ENCODE measurements at places on chromosomes 5 and 9. TPM values are rescaled to one million over a fixed set of nuclear protein-coding genes. Genes with fewer than 3 reads are reported as not detected.

Gene IL3
- not detected for total RNA-seq

Gene CTXN3
- not detected for total RNA-seq

Gene SHOC1
- total RNA-seq = 0.25 TPM

DNA sequence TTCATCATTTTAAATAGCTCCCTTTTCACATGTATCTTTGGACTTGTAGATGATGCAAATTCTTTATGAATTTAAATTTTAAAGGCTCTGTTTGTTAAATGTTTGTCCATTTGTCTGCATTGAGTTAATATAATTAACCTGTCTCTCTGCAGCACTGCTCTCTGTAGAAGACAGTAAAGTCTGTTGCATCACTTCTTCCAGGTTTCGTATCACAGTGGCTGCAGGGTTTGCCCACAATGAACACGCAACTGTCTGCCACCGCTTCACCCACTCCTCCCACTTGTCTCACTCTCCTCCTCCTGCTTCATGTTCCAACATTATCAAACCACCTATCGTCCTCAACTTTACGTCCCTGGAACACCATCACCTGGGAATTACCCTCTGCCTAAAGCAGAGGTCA, 231.3 kb upstream of the SLC30A5 start:
- no peak for DNase-seq

DNA sequence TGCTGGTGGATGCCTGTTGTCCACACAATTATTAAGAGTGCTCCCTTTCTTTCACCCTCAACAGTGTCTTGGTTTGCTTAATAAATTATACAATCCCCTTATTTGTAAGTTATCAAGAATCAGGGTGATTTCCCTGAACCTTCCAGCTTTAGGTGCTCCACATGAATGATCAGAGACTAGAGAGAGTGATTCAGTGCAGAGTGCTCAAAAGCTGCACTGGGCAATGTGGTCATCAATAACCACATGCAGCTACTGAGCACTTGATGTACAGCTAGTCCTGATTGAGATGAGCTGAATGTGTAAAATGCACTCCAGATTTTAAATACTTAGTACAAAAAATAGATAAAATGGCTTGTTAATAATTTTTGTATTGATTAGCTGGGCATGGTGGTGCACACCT, 76.8 kb upstream of the TRIO start:
- no peak for DNase-seq

Gene LCN1
- not detected for total RNA-seq

DNA sequence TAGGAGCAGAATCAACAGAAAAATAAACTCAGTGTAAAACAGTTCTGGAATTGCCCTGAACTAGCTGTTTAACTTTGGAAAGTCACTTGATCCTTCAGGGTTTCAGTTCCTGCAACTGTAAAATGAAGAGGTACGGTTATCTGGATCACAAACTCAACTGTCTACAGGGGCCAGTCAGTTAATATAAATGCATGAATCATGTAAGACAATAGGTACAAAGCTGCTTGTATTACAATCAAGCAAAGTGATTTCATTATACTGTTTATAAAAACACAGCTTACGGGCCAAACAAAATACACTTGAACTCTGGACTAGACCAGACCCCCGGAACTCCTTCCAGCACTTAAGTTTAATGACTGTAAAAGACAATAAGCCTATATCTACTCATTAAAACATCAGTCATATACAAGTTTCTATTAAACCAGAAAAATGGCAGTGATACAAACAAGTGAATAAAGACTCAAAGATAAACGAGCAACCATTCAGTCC, 73.0 kb downstream of the MRPS27 start:
- DNase-seq = no peak

Gene WDR5
- total RNA-seq = 16.7 TPM

- DNase-seq = no peak
Measured at GRCh38 chr5:61637566-61637965, 305.5 kb downstream of the ZSWIM6 start.
